Upper lobe of right lung (tissue), 1 donor: ENCODE measurements at places on chromosomes 7 and 10. TPM values are rescaled to one million over a fixed set of nuclear protein-coding genes. Genes with fewer than 3 reads are reported as not detected.

The MACC1 gene
- 22.1 TPM for total RNA-seq

The SEMA3E gene
- 11.9 TPM for total RNA-seq

The FKBP9 gene
- 113 TPM for total RNA-seq

The ITIH2 gene
- 1.3 TPM for total RNA-seq

The NT5C2 gene
- 92.7 TPM for total RNA-seq

DNA sequence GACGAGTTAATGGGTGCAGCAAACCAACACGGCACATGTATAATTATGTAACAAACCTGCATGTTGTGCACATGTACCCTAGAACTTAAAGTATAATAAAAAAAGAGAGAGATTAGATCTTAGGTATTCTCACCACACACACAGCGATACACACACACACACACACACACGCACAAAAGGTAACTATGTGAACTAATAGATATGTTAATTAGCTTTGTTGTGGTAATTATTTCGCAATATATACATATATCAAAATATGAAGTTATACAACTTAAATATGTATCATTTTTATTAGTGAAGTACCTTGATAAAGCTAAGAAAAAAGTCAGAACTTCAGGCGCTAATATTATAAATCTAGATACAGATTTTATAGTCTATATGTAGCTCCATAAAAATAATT lies 849.2 kb downstream of the IPMK start:
- H3K27ac ChIP-seq: no peak overlapping the region
- H3K36me3 ChIP-seq: no peaks in the 10 kb centered on the region
- H3K4me3 ChIP-seq: no peak overlapping the region
- H3K27me3 ChIP-seq: no peaks in the 10 kb centered on the region
- DNase-seq: no peak

The SPDYE2 gene
- not detected for total RNA-seq

DNA sequence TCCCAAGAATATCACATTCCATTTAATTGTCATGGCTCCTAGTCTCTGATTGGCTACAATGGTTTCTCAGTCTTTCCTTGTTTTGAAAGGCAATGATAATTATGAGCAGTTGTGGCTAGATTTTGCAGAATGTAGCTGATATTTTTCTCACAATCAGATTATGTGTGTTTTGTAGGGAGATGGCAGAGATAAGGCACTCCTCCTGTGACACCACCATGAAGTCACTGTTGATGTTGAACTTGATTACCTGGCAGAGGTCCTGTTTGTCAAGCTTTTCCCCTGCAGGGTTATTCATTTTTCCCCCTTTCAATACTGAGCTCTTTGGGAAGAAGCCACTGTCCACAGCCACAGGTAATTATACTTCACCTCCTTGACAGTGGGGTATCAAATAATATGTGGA lies 602.9 kb upstream of the PFKP start:
- H3K36me3 ChIP-seq: no peaks in the 10 kb centered on the region
- no peaks in the 10 kb centered on the region for H3K27me3 ChIP-seq
- H3K27ac ChIP-seq: no peak overlapping the region
- no peak overlapping the region for H3K4me3 ChIP-seq
- H3K4me1 ChIP-seq: no peaks in the 10 kb centered on the region

GRCh38 chr7:106668861-106669524 lies 8.0 kb upstream of the CCDC71L start:
- H3K27me3 ChIP-seq: no peaks in the 10 kb centered on the region
- no peaks in the 10 kb centered on the region for H3K36me3 ChIP-seq
- no peak overlapping the region for H3K4me3 ChIP-seq
- H3K4me1 ChIP-seq: no peaks in the 10 kb centered on the region
- no peak overlapping the region for H3K27ac ChIP-seq

The HGF gene
- total RNA-seq: 26.5 TPM

The ARID5B gene
- total RNA-seq: 34.1 TPM

DNA sequence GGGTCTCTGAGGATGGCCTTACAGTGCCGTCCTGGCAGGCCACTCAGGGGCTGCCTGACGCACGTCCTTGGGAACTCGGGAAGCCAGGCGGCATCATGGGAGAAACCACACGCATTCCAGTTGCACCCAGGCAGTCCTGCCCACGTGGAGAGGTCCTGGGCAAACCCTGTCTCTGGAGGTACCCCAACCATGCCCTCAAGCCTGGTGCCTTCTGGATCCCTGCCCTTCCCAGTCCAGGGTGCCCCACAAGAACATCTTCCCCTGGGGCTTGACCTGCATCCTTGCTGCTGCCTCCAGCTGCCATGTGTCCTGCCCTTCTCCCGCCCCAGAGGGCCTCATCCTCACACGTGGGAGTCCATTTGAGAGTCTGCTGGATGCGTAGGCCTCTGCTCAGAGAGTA lies 200.3 kb upstream of the PPP2R2D start:
- H3K27ac ChIP-seq: no peak overlapping the region
- no peaks in the 10 kb centered on the region for H3K4me1 ChIP-seq
- H3K36me3 ChIP-seq: no peaks in the 10 kb centered on the region

DNA sequence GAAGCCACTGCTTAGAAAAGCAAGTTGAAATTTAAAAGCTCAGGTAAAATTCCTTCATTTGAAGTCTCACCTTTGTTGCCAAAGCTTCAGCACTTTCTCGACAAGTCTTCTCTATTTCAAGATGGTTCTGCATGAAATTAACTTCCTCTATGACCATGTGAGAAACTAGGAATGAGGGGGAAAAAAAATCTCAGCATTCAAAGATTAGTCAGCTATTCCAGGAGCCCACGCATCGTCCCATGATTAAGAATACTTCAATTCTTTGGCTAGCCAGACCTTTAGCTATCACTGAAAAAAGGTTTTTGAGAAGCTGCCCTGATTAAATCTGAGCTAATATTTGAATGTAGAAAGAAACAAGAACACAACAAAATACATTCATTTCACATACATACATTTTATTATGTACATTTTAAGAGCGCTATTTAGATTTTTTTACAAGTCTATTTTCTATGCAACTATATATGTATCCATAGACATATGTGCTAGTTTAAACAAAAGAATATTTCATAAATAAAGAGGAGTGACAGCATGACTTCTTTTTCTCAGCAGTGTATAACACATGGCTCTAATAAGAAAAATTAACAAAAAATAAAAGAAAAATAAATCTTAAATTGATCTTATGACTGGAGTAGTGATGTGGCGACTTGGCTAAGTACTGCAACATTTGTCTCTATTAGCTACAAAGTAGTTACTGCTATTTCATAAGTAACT lies 44.8 kb downstream of the SHTN1 start:
- DNase-seq: no peak
- H3K4me3 ChIP-seq: no peak overlapping the region
- H3K27ac ChIP-seq: no peak overlapping the region
- no peaks in the 10 kb centered on the region for H3K36me3 ChIP-seq
- no peaks in the 10 kb centered on the region for H3K27me3 ChIP-seq

The ZNF727 gene
- total RNA-seq: 5.5 TPM

The CYP3A7 gene
- 1.6 TPM for total RNA-seq

DNA sequence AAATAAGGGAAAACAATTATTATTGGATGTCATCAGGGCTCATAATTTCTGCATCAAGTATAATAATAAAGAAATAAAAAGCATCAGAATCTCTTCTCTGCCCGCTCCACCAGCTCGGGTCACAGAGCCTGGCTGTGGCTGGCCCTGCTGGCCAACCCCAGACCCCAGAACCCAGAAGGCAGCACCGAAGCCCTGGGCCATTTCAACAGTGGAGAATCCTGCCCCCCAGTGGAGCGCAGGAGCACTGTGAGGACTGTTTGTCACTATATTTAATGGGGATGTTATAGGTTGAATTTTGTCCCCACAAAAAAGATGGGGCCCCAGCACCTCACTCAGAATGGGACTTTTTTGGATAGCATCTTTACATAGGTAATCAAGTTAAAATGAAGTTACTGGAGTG lies 27.3 kb downstream of the DENND11 start:
- no peaks in the 10 kb centered on the region for H3K27me3 ChIP-seq
- H3K4me1 ChIP-seq: peaks cover 4% of the 10 kb centered on the region
- H3K36me3 ChIP-seq: peaks cover 27% of the 10 kb centered on the region
- no peak overlapping the region for H3K27ac ChIP-seq
- no peak overlapping the region for H3K4me3 ChIP-seq
- no peak for DNase-seq

The DNAJC12 gene
- total RNA-seq: 1.6 TPM

The CFAP58 gene
- 0.14 TPM for total RNA-seq

DNA sequence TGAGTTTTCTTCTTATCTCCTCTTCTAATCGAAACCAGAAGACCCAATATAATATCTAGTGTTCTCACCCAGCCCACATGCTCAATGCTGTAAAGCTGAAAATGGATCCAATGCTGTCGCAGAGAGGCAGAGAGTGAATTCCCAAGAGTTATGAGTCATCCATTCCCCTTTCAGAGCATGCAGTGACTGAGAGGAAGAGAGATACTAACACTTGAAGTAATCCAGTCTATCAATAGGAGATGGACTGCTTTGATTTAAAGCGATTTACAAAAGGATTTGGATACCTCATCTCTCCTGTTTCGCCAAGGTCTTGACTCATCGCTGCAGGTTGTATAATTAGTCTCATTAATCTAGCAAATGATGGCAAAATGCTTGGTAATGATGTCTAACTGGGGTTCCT lies 41.5 kb upstream of the PRKCQ start:
- H3K4me1 ChIP-seq: no peaks in the 10 kb centered on the region
- no peaks in the 10 kb centered on the region for H3K36me3 ChIP-seq
- H3K4me3 ChIP-seq: no peak overlapping the region
- DNase-seq: no peak
- no peak overlapping the region for H3K27ac ChIP-seq

The GIMAP1 gene
- total RNA-seq: 13.0 TPM

The SEMA3C gene
- total RNA-seq: 37.2 TPM

GRCh38 chr10:86443069-86443468 lies 76.5 kb upstream of the GRID1 start:
- H3K4me1 ChIP-seq: no peaks in the 10 kb centered on the region
- DNase-seq: no peak
- no peak overlapping the region for H3K4me3 ChIP-seq

- no peak overlapping the region for H3K4me3 ChIP-seq
- H3K27me3 ChIP-seq: no peaks in the 10 kb centered on the region
- no peak for DNase-seq
Observed at GRCh38 chr10:34850036-34850435, 34.9 kb upstream of the PARD3 start.

The MIOS gene
- 27.8 TPM for total RNA-seq

The CLEC2L gene
- total RNA-seq: not detected
